Choroid plexus epithelial cell (primary cell): ENCODE measurements at places on chromosomes 6 and 20.
A peak's percentile ranks its signal among the peaks of the same experiment; 100 is the strongest.

DNA sequence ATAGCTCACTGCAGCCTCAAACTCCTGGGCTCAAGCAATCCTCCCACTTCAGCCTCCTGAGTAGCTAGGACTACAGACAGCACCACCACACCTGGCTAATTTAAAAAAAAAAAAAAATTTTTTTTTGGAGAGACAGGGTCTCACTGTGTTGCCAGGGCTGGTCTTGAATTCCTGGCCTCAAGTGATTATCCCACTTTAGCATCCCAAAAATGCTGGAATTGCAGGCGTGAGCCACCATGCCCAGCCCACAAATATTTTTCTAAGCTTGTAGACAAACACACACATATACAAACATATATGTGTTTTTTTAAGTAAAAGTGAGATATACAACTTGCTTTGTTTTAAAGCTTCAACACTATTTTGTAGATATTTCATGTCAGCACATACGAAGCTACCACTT lies 10.8 kb downstream of the HSPA12B start:
- no peak for DNase-seq

DNA sequence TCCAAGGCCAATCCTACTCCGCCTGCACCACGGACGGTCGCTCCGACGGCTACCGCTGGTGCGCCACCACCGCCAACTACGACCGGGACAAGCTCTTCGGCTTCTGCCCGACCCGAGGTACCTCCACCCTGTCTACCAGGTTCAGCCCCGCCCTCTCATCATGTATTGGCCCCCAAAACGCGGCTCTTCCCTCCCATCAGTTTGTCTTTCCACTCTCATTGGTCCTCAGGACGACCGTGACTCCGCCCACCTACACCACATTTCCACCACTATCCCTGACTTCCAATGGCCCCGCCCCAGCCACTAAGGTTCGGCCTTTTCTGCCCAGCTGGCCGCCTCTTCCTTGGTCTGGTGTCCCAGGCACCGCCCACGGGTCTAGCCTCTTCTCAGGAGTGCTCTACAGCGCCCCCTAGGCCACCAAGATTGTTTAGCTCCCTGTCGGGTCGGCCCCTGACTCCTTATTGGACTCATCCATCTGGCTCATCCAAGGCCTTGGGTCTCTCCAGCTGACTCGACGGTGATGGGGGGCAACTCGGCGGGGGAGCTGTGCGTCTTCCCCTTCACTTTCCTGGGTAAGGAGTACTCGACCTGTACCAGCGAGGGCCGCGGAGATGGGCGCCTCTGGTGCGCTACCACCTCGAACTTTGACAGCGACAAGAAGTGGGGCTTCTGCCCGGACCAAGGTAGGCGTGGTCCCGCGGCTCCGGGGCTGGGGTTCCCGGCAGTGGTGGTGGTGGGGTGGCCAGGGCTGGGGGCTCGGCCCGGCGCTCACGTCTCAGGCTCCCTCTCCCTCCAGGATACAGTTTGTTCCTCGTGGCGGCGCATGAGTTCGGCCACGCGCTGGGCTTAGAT lies 3.1 kb downstream of the MMP9 start:
- peak; percentile 27 for DNase-seq

GRCh38 chr20:45910670-45911485 lies 1.1 kb downstream of the PLTP start:
- peak; percentile 100 for DNase-seq

- DNase-seq, result peak; percentile 91
Observed at GRCh38 chr6:142945049-142945445, at the start of gene HIVEP2. Gene HIVEP2 (minus strand): TSS chr6:142945176. CDS start chr6:142774738, 170,438 bp downstream.

DNA sequence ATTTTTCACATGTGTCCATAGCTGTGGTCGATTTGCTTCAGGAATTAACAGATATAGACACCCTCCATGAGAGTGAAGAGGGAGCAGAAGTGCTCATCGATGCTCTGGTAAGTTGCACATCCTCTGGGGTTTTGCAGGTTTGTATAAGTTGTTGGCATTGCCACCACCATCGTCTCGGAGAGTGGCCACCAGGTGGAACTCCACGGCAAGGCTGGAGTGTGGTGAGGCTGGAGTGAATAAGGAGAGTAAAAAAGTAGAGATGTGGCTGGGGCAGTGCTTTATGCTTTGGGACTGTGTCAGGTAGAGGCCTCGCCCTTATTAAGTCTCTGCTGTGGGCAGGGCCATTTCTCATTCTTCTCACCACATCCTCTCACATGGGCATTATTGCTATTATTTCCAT lies 63.7 kb downstream of the CTNNBL1 start:
- no peak for DNase-seq

DNA sequence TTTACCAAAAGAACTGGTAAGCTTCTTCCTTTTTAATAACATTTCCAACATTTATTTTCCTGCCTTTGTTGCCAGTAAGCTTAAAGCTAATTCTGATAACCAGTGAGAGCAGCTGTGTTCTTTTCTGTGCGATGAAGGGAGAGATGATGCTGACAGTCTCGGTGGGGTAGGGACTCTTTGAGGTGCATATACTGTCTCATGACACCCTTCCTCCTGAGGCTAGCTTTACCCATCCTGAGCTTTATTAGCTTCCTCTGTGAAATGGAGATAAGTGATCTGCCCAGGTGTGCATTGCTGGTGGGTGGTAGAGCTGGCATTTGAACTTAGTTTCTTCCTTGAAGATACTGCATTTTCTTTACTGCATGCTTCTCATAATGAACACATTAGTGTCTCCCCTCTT lies 92.5 kb downstream of the LRRC1 start:
- no peak for DNase-seq

DNA sequence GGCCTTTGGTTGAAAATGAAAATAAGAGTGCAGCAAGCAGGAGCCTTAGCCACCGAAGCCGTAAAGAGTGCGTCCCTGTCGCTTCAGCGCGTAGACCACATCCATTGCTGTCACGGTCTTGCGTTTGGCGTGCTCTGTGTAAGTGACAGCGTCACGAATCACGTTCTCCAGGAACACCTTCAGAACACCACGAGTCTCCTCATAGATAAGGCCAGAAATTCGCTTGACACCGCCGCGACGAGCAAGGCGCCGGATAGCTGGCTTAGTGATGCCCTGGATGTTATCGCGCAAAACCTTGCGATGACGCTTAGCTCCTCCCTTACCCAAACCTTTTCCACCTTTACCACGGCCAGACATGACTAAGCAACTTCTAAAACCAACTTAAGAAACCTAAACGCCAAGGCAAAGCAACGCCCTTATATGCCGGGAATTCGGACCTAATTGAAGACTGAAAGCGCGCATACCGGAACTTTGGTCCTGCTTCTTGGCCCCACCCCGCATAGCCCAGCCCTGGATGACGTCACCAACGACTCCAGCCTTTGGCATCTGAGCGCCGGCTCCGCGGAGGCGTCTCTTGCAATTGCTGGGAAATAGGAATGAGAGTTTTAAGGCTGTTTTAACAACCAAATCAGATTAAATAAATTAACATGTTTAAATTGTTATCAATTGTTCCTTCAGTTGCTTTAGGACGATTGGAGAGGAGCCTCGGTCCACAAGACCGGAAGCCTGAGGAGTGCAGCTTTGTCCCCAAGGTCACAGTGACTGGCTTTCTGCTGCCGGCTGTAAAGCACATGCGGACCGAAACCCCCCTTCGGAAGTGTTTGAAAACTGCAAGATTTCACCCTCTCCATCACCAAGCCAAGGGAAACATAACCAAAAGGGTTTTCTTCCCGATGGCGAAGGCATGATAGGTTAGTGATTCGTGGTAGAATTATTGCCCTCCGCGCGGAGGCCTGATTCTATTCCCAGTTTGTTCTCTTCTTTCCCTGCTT lies 79.6 kb upstream of the BTN3A2 start:
- DNase-seq, result peak; percentile 99

DNA sequence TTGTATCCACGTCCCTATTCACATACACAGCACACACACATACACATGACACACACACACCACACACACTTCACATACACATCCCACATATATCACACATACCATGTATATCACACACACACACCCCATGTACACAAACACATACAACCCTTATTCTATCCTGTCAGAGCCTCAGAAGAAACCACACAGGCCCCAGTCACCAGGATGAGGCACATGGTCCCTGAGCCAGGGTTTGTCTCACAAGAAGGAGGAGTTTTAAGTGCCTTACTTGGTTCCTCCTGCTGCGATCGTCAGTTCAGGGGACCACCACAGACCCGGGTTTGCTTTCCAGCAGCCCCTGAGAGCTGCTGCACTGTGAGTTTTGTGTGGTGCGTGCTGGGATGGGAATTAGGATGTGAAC lies 23.6 kb downstream of the BFSP1 start:
- no peak for DNase-seq

DNA sequence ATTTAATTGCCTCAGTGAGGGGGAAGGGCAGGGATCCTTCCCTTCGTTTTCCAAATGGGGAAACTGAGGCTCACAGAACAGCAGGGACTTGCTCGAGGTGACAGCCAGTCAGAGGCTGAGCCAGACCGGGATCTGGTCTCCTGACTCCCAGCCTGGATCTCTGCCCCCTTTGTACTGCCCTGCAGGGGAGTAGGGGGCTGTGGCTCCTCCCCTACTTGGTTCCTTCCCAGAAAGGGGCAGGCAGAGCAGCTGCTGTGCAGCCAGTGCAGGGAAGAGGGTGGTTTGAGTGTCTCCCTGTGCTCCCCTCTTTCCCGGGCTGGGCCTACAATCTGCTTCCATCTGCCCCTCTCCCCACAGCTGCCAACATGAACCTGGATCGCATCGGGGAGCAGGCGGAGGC lies 37.6 kb downstream of the UQCC2 start:
- no peak for DNase-seq

- no peak for DNase-seq
Observed at GRCh38 chr20:13296070-13296469, 75.0 kb downstream of the ISM1 start.
